ENCODE measurements at places on chromosomes 2 and 18.

- no peak for DNase-seq
Measured at GRCh38 chr2:151610310-151610709, 124.0 kb downstream of the NEB start.

GRCh38 chr2:132521341-132521740 is 104.7 kb downstream of the GPR39 start:
- DNase-seq, result no peak

GRCh38 chr2:96815326-96816126 is 542 bp upstream of the CNNM3 start:
- no peak for DNase-seq

GRCh38 chr2:47389692-47390091 is 13.3 kb upstream of the MSH2 start:
- DNase-seq, result no peak

DNA sequence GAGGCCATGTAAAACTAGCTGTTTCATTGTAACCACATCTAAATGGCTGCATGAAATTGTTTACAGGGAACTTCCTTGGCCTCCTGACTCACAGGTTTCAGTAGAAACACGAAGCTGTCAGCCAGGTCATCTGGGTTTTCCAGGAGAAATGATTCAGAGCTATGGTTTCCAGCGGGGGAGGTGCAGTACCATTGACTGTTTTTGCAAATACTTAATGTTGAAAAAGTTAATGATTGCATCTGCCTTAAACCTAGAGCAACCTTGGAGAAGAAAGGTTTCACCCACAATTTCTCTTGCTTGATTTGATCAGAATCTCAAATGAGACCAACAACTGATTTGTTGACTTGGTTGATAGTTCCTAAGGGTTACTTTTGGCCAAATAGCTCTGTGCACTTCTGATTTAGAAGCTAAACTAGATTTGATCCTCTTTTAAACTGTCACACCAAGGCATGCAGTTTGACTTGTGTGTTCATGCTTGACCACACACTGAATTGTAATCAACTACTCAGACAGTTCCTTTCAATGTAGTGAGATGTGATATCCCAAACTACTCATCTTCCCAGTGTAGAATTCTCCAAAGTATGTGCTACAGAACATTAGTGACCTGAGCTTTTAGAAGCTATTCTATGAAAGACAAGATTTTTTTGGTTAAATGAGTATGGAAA is 193.5 kb upstream of the CHST9 start:
- no peak for DNase-seq

DNA sequence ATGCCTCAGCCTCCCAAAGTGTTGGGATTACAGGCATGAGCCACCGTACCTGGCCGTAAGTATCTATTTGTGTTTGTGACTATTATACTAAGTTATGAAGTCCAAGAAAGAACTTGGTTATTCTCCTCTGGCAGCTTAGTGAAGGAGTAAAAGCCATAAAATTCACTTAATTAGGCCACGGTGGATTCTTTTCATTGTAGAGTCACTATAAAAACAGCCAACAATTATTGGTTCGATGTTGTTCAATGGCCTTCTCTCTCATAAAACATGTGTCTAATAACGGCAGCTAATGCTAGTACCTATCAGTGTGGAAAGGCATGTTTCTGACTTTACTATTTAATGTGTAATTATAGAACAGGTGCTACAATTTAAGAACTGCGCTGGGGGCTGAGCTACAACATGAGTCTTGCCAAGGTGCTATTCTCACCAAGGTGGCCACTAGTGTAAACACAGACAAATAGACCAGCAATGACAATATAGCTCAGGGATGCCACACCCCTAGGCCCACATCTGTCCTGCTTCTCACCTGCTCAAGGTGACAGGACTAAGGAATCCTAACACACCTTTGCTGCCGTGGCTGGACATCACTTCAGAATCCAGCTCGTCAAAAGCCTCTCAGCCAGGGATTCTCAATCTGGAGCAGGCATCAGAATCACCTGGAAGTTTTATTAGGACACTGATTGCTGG is 17.2 kb downstream of the ATP8B1 start:
- DNase-seq, result no peak

DNA sequence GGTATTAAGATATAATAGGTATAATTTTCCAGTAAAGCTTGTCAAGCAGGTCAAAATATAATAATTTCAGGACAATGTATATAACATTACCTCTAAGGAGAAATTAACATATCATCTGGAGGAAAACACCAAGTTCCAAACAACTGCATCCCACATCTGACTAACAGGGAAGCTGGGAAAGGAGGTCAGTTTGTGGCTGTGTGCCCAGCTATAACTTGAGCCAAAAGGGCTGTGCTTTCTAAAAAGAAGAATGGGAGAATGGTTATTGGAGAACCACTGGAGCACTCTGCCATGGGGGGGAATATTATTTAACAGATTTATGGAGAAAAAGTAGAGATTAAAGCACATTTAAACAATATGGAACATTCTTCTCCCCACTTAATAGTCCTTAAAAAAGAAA is 390.6 kb upstream of the PKDCC start:
- DNase-seq, result no peak

GRCh38 chr2:230814616-230815015 is 50.1 kb upstream of the ITM2C start:
- no peak for DNase-seq

DNA sequence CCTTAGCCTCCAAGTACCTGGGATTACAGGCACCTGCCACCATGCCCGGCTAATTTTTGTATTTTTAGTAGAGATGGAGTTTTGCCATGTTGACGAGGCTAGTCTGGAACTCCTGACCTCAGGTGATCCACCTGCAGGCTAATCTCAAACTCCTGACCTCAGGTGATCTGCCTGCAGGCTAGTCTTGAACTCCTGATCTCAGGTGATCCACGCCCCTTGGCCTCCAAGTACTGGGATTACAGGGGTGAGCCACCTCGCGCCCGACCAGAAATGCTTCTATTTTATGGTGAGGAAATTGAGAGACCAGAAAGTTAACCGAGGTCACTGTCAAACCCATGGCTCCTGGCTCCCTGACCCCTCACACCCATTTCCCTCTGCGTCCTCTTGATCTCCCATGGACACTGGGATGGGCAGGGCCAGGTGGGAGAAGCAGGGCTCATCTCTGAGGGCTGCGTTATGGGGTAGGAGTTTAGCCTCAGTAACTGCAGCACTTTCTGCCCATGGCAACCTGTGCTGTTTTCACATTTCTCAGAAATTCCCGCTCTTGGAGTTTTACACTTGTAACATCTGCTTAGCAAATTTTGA is 210.0 kb downstream of the AGAP1 start:
- no peak for DNase-seq
